CD4-positive, alpha-beta T cell treated with Interleukin-2 at 100 ng/mL for 4 hours (primary cell): ENCODE measurements at places on chromosomes 3 and 15.

DNA sequence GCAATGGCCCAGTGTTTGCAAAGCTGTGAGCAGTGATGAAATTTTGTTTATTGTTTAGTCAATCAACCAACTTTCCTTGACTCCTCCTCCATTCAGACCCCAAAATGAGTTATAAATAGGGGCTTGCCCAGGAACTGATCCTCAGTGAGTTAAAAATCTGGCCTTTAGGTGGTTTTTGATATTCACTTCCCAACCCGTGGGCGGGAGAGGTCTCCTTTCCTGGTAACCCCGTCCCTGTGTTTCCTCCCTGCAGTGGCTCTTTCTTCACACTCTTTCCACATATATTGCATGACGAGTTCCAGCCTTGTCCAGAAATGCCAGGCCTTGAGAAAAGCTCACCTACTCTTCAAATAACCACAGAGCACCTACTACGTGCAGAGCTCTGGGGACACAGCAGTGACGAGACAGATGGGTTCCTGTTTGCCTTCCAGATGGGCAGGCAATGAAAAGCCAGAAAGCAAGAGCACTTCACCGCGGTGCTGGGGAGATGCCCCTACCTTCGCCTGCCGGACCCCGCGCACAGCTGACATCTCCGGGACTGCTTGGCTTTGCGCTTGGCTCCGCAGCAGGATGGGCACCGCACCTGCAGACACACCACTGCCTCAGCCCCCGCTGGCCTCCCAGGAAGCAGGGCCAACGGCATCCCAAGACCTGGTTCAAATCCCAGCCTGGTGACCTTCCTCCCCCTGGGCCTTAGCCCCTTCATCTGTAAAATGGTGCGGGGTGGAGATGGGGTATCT is 17.2 kb downstream of the SSUH2 start:
- DNase-seq, result no peak

- DNase-seq, result no peak
Measured at GRCh38 chr3:39261726-39262125, 18.1 kb downstream of the CX3CR1 start.

DNA sequence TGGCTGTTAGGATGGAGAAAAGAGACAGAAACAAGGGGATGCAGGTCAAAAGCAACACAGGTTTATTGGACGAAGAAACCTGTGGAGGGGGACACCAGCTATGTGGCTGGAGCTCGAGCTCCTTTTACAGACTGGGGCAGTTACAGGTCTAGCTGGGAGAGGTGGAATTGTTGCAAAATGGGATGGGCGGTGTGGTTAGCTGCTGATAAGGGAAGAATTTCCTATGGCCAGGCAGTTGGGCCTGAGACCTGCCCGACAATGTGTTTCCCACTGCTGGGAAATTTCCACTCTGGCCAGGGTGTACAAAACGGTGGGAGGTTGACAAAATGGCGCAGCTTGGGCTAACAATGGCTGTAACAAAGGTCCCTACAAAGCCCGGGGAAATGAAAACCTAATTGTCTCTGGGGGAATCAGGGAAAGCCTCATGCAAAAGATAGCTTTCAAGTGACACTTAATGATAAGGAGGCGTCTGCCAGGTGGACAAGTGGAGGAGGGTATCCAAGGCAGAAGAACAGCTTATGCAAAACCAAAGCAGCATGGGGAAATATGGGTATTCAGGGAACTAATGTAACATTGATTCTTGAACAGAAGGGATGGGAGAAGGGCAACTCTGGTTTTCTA is 137.4 kb upstream of the SGO1 start:
- DNase-seq, result no peak

DNA sequence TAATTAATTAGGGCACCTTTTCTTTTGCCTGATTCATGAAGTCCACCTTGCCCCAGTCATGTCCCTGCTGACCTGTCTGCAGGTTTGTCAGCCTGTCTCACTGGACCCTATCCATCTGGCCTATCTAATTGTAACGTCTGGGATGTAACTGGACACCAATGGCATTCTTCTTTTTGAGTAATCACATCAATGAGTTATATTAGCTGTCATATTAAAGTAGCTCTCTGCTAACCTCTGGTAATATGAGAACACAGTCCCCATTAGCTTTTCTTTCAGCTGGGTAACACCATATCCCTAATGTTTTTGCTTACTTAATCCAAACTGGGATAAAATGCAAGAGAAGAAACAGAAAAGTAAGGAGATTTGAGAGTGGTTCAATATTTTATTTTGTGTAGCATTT is 166.2 kb upstream of the VEPH1 start:
- no peak for DNase-seq

GRCh38 chr15:48388910-48389309 is 57.7 kb downstream of the DUT start:
- DNase-seq, result no peak

DNA sequence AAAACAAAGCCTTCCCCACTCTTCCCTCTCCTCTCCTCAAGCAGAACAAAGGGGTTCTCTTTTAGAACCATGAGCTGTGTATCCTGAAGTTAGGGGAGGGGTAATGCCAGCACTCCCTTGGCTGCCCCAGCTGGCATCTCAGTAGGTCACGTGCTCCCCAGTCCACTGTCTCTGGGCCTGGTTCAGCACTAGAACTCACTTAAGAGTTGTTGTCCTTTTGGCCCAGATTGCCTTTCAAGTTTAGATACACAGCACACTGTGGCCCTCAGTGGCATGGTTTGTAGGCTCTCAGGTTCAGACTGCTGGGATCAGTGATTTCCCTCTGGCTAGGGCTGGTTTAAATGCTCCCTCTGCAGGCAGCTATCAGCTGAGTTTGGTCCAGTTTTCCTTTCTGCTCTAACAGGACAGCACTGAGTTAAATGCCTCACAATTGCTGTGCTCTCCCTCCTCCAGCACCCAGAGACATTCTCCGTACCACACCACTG is 188.4 kb upstream of the ST8SIA2 start:
- DNase-seq, result no peak

DNA sequence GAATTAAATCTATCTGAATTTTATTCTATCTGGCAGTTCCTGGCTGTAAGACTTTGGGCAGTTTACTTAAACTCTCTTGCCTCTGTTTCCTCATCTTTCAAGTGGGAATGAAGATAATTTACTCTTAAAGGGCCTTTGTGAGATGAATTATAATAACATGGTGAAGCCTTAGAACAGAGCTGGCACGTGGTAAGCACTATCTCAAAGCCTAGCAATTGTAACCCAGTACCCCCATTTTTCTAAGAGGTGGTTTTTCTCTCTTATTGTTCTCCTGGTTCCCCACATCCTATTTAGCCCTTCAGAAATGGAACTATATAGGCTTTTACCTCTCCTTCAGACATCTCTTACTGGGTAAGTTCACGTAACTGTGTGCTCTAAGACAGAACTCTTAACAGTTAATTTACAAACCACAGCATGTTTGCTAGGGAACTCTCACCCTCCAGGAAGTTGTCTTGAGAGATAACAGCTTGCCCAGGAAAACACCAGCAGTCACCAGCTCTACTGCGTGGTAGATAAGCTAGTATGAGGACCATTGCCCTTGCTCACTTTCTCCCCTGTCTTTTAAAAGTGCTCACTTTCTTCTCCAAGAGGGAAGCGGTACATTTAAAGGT is 12.3 kb upstream of the CRBN start:
- DNase-seq, result peak; percentile 47
